ENCODE measurements at places on chromosomes 2 and 18.

DNA sequence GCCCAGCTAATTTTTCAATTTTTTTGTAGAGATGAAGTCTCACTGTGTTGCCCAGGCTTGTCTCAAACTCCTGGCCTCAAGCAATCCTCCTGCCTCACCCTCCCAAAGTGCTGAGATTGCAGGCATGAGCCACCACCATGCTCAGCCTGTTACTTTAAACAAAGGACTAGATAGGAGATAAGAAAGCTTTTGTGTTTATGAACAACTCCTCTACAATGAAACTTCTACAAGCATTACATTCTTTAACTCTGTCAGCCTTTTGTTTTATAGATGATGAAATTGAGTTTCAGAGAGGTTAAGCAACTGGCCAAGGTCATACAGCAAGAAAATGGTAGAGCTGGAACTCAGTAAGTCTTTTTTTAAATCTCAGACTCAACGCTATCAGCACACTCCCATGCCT is 22.7 kb downstream of the ALPK2 start:
- no peak for DNase-seq

DNA sequence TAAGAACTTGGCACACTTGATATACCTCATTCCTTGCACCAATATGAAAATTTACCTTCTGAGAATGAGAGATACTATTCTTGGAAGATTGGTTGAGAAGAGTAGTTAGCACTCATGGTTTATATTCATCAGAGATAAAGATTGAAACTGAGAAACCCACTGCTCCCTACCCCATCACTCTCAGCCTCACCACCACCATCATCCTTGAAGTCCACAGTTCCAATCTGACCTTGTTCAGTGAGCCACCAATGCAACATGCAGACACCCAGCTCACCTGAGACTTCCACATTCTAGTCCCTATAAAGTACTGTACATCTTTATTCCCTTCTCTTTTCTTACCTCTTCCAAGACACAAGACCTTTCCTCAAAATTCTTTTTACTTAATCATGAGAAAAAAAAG is 869.0 kb downstream of the TRIB2 start:
- no peak for DNase-seq

- no peak for DNase-seq
Observed at GRCh38 chr2:75800456-75800855, 89.7 kb upstream of the GCFC2 start.

DNA sequence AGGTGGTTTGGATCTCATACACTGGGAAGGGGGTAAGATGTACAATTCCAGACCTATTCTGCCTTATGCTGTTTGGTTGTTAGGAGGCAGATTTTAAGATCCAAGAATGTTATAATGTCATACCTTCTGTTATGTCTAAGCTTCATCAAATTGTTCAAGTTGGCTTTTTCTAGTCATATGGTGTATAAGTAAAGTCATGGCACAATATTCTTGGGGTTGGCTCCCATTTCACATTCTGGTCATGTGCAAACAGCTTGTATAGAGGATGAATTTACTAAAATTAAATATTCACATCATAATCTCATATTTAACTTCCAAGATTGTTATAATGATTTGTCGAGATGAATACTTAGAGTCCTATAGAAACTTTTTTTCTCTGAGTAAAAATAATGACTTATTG is 424.9 kb upstream of the HNMT start:
- no peak for DNase-seq

DNA sequence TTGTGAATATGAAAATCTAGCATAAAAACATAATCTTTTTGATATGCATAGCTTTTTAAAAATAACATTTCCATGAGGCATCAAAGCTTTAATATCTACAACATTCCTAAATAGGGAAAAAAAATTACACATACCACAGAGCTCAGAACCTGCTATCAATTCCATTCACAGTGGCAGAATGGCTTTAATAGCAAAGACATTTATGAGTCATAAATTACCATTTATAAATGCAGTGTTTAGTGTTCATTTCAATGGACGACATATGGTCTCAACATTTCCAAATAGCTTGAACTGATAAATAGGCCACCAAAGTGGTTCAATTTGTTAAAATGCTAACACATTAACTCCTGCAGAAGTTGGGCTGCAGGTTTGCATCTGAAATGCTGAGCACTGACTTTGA is 600.6 kb upstream of the SETBP1 start:
- no peak for DNase-seq

- DNase-seq, result no peak
Observed at GRCh38 chr2:208319391-208319790, 53.3 kb downstream of the PIKFYVE start.

DNA sequence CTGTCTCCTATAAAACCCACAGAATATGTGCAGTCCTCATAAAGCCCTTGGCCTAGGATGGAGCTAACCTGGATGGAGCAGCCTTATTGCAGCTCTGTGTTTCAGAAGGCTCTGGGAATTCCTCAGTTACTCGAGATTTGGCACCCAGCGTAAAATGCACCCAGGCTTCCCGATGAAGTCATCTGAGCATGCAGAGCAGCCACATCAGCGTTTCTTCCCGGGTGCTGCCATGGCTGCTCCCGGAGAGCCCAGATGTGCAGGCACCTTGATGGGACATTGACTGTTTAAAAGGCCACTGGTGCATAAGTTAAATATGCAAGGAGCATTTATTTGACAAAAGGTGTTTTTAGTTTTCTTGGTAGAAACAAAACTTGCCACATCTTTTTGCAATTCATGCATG is 115.2 kb downstream of the MBP start:
- no peak for DNase-seq

- DNase-seq, result no peak
Observed at GRCh38 chr2:8414946-8415879, 266.6 kb upstream of the ID2 start.

DNA sequence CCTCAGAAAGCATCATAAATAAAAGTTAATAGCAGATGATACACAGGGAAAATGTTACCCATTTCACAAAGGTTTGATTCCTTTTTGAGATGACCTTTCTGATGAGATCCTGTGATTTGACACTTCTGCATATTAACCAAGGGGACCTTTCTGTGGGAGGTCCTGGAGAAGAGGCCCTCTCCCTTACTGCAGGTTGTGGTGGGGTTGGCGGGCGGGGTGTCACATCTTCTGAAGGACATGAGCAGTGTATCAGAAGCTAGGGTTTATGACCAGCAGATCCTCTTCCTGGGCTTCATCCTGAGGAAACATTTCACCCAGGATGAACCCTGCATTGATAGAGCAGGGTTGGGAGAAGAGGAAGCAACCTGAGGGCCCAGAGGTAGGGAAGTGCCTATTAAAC is 37.2 kb upstream of the SCLY start:
- DNase-seq, result no peak
